Activated T-helper 17 cell treated with anti-CD3 and anti-CD28 coated beads, Interleukin-2, amount 50 U/mL, for 72 hours (primary cell): ENCODE measurements at places on chromosomes 4 and X. TPM values are rescaled to one million over a fixed set of nuclear protein-coding genes. Genes with fewer than 3 reads are reported as not detected.
A peak's percentile ranks its signal among the peaks of the same experiment; 100 is the strongest.

The GALNTL6 gene
- total RNA-seq = not detected

The FATE1 gene
- not detected for total RNA-seq

The CYBB gene
- not detected for total RNA-seq

The ARMCX5 gene
- 7.9 TPM for total RNA-seq

The TCEAL6 gene
- not detected for total RNA-seq

The NR3C2 gene
- 7.8 TPM for total RNA-seq

- peak; percentile 61 for ATAC-seq
Observed at GRCh38 chr4:39609454-39609931, 29.2 kb downstream of the SMIM14 start.

DNA sequence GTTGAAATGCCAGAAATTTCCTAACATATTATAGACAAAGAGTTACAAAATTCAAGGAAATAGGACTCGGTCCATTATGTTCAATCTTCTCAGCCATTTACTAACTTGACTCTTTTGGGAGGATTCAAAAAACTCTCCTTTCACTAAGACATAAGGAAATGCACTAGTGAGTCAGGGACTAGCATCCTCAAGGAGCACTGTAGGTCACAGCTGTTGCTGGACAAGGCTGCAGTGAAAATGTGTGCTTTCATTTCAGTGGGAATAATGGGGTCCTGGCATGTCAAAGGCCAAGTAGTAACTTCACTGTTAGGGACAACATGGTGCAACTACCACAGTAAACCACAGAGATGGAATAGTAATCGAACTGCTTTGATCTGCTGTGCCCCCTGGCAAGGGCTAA, 56.9 kb upstream of the ABCG2 start:
- no peak for ATAC-seq

GRCh38 chr4:150999086-150999485, 16.0 kb downstream of the LRBA start:
- ATAC-seq = no peak

GRCh38 chrX:48913605-48914366, 2.3 kb upstream of the SLC35A2 start:
- no peak for ATAC-seq

GRCh38 chr4:169110633-169111032, 100.6 kb upstream of the CBR4 start:
- ATAC-seq = no peak

- no peak for ATAC-seq
Observed at GRCh38 chrX:12245650-12246645, 107.7 kb downstream of the FRMPD4 start.
